DMS153 (cell line): ENCODE measurements at places on chromosomes 5 and 9.
A peak's percentile ranks its signal among the peaks of the same experiment; 100 is the strongest.

DNA sequence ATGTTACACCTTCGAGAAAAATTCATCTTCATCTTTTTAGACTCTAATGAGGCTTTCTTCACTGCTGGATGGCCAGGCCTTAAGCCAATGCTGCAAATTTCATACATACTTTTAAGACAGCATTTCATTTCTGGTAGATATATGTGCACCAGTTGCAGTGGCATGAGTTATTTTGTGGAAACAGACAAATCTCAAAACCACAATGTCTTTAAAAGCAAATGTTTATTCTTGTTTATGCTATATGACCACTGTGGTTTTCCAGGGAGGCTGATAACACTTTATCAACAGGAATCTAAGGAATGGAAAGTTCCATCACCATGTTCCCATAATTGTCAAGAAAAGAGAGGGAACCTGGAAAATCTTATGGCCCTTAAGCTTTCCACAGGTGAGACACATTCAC lies 27.7 kb downstream of the CDH9 start:
- no peak for DNase-seq

DNA sequence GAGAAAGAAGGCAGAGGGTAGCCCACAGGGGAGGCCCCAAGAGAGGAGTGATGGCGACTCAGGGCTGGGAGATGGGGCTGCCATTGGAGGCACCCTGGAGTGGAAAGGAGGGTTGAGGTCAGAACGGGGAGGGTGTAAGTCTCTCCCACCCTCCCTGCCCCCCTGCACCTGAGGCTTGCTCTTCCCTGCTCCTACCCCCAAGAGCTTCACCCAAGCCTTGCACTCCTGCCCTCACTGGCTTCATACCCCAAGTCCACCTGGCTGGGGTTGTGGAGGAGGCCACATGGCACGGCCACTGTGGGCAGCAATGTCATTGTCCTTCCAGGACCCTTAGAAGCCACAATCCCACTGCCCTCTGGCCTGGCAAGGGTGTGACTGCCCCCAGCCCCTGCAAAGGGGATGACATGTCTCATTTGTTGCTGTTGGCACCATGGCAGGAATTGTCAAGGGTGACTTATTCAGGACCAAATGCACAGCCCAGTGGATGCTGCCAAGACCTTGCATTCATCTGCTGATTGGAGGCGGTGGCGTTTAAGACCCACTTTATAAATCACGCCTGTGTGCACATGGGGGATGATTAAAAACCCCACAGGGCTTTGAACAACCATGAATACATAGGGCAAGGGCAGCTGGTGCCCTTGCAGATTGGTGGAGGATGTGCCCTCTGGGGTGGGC lies 47.6 kb upstream of the RNU6ATAC start:
- no peak for DNase-seq

DNA sequence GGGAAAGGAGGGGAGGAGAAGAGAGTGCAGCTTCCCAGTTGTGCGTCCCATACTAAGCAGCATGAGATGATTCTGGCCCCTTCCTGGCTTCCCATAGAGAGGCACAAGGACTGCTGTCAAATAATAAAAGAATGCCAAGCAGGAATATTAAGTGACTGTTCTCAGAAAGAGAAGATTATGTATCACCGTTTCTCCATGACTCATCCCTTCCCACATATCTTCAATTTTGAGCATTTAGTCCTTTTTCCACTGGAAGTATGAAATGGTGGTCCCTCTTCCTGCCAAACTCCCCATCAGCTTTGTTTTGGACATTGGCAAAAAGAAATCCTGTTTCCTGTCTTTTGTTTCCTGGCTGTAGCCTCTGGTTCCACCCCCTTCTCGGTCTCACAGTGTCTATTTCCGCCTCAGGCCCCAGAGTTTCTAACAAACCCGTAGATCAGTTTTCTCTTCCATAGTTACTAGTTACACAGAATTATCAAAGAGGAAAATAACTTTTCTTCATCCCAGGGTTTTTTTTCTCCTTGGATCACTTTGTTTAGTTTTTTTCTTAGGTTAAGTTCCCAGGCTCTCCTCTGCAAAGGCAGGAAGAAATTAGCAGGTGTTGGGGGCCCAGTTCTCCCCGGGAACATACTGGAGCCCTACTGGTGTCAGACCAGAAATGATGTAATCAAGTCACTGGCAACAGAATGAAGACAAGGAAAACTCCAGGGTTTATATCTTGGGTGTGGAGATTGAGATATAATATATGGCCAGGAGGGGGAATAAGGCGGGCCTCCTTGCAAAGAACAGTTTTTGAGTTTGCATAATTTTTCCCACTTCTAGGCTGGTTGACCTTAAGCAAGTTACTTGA lies 26.4 kb upstream of the ARHGAP26 start:
- DNase-seq: peak; percentile 2

GRCh38 chr5:39176759-39177630 lies 42.4 kb downstream of the FYB1 start:
- no peak for DNase-seq

DNA sequence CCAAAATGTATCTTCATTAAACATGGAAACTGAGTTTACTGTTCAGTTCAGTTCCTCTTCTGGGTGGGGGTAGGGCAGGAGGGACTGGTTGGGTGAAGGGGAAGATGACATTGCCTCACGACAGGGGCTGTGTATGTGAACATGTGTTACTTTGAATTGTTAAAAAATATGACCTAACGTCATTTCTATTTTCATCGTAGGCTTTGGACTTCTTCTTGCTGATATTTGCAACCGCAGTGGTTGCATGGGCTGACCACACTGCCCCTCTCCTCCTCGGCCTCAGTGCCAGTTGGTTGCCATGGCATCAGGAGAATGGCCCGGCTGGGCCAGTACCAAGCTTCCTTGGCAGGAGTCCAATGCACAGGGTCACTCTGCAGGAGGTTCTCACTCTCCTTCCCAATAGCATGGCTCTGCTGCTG lies 41.5 kb downstream of the HACD4 start:
- no peak for DNase-seq

DNA sequence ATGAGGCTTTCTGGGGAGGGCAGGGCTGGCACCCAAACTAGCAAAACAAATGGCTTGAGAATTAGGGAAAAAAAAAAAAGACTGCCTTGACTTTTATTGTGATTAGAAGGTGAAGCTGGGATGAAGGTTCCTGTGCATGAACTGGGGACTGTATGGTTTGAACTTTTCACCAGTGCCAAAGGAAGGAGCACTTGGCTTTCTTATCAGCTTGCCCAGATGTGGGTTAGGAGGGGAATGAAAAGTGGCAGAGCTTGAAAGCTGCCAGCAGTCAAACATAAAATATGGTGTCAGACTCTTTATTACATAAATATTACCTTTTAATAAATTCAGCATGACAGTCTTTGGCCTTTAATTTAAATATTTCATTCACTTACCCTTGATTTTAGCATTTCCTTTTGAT lies 182.5 kb downstream of the PSAT1 start:
- DNase-seq: no peak

GRCh38 chr5:96075579-96076289 lies 114.1 kb upstream of the ELL2 start:
- DNase-seq: no peak

- DNase-seq: no peak
Observed at GRCh38 chr9:76882686-76883085, 23.2 kb downstream of the PRUNE2 start.

DNA sequence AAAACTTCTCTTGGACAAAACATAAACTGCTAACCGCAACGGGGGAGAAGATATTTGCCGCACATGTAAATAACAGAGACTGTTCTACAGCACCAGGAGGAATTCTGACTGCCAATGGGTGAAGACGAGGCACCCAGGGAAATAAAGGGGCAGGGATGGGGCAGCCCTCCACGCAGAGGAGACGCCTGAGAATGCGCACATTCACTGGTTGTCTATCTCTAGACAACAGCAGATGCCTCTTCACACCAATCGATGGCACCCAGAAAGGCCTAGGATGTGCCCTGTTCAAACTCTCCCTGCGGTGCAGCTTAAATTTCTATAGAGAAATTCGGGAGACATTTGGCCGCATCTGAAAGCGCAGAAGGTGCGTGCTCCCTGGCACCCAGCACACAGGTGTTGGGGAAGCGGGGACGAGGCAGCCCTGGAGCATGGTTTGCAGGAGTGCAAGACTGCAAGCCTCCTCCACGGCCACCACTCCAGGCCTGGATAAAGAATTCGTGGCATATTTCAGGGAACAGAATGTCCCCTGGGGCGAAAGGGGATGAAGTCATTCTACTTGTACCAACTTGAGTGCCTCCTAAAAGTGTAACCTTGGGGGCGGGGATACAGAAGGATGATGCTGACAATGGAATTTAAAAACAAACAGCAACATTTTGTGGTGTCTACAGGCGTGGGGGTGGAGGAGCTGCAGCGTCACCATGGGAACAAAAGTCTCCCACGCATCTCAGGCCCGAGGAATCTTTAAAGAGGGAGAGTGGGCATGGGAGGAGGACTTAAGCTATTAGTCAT lies 6.3 kb upstream of the IRX2 start:
- no peak for DNase-seq
